ENCODE measurements at places on chromosomes 4 and X.
A peak's percentile ranks its signal among the peaks of the same experiment; 100 is the strongest.

- DNase-seq = no peak
These were observed 224.8 kb upstream of the NOCT start for GRCh38 chr4:138790706-138791340.

DNA sequence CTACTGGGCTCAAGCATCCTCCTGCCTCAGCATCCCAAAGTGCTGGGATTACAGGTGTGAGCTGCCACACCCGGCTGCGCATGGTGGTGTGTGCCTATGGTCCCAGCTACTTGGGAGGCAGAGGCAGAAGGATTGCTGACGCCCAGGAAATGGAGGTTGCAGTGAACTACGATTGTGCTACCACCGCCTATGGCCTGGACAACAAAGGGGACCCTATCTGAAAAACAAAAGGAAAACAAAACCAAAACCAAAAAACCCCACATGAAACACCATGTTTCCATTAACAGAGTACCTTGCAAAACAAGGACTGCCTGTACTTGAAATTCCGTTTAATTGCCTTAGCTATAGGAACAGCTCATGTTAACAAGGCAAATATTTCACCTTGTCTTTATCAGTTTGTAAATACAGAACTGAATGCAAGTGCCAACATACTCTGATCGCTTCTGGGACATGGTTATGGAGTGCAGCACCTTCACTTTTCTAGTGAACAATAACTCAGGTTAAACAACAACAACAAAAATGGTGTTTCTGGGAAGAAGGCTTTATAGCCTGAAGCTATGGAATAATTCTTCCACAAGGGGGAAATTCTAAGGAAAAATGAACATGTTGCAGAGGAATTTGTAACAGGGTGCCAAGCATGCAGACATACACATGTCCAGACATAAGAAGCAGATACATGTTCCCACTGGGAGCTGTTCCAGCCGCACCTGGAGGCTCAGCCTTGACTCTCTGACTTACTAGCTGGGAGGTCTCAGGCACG lies 73.2 kb upstream of the STS start:
- DNase-seq = no peak

DNA sequence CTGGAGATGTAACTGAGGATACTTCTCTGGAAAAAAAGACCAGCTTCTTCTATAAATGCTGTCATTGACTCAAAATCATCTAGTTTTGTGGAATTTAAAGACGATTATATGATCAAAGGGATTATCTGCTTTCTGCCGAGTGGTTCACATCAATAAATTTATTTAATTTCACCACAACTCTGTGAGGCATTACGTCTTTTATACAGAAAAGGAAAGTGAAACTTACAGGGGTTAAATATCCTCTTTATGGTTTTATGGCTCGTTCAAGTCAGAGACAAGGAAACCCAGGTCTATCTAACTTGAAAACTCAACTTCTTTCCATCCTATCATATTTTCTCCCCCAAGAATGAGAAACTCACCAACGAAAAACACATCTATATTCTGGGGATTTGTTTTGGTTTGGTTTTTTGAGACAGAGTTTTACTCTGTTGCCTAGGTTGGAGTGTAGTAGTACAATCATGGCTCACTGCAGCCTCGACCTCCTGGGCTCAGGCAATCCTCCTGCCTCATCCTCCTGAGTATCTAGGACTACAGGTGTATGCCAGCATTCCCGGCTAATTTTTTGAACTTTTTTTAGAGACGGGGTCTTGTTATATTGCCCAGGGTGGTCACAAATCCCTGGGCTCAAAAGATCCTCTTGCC lies 377.9 kb upstream of the EMCN start:
- DNase-seq = no peak

DNA sequence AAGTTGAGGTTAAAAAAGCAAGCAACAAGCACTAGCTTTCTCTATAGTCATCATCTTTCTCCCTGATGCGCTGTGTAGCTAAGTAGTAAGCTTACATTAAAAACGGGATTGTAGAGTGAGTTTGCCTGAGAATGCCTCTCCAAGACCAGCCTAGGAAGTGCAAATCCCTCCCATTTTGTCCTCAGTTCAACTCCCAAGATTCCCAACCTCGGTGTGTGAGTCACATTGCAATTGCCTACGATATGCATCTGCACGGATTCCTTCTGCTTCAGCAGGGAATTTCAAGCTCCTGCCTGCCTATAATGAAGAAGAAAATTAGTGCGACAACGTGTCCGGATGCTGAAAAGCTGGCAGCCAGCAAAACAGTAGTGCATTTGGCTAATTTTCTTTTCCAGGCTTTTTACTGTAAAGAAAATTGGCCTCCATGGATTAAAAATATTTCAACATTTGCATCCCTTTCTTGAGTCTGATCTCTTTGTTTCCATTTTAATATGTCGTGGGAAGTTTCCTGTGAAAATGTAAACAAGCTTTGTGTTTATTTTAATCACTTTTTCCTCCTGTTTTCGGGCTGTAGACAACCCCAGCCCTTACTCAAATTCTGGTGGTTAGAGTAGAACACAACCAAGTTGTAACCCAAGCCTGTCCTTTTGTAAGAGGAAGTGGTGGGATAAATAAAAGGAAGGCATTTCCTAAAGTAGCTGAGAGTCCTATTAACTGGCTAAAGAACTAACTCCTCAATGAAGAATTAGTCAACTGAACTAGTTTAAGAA lies 58.4 kb upstream of the TET2 start:
- DNase-seq = no peak

- DNase-seq = no peak
These were observed 286.4 kb downstream of the BCOR start for GRCh38 chrX:39811376-39811775.

DNA sequence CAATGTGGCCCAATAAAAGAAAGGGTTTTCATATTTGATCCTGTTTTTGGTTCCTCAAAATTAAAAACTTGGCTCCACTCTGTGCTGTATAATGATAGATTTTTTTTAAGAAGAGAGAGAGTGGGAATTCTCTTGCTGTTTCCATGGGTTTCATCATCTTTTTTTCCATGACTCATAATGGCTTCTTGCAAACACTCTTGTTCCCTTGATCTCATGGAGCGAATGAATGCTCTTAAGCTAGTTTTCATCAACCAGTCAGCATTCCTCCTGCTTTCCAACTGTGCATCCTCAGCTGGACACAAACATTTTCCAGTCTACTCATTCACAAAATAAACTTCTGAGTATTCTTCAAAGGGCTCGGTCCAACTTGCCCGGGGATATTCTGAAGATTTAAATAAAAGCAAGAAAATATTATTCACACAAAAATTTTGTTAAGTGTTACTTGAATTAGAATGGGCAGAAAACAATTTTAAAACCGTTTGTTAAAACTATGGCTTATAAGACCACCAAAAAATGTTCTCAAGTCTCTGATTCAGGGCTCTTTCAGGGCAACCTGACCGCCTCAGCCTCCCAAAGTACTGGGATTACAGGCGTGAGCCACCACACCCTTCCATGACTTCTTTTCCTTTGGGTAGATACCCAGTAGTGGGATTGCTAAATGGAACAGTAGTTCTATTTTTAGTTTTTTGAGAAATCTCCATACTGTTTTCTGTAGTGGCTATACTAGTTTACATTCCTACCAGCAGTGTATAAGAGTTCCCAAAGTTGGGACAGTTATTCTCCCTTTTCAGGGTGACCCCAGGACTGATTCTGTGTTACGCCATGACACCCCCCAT lies 64.7 kb downstream of the TMEM156 start:
- no peak for DNase-seq

DNA sequence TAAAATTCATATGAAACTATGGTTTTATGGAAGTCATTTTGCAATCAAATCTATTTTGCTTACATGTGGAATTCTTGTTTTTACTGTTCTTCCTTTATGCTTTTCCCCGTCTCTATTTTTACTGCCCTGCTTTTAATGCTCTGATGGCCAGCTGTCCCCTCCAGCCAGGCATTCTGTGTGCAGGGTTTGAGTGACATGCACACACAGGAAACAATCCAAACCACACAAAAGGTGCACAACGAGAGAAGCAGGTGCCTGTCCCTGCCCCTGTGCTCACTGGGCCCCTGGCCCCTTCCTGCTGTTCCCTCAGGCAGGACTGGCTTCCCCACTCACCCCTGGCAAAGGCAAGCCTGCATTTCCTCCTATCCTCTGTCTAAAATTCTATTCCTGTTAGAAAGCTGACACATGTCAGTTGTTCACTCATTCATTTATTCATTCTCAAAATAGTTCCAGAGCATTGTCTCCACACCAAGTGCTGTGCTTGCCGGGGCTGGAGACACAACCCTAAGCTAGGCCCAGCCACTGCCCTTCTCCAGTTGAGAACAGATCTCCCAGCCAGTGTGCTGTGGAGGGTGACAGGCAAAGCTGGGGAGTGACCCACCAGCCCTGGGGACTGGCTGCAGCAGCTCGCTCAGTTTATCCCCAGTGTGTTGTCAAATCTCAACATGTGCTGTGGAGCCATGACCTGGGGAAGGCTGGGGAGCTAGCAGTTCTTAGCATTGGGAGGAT lies 346.3 kb downstream of the FBXW7 start:
- DNase-seq = no peak

DNA sequence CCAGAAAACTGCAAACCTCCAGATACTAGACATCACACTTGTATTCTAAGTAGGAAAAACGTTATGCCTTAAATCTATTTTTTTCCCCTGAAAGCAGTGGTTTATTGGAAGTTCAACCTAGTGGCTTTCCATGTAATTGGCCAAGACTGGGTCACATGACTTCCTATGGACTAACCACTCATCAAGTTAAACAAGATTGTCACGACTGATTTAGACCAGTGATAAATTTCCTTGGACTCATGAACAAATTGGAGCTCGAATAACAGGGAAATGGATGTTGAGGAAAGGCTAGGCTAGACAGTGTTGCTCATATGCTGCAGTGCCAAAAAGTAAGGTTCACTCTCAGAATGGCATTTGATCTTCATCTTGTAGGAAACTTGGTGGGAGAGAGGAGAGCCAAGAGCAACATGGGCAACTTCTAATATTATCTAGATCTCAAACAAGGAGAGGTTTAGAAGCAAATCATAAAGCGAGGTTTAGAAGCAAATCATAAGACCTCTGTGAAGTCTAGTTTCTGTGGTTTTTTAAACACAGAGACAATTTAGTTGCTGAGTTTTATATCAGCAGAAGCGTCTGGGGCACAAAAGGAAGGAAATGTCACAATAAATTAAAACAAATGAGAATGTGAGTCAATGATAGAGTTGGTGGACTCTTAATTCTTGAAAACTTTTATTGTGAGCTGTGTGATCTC lies 165.6 kb upstream of the BOD1L1 start:
- no peak for DNase-seq

DNA sequence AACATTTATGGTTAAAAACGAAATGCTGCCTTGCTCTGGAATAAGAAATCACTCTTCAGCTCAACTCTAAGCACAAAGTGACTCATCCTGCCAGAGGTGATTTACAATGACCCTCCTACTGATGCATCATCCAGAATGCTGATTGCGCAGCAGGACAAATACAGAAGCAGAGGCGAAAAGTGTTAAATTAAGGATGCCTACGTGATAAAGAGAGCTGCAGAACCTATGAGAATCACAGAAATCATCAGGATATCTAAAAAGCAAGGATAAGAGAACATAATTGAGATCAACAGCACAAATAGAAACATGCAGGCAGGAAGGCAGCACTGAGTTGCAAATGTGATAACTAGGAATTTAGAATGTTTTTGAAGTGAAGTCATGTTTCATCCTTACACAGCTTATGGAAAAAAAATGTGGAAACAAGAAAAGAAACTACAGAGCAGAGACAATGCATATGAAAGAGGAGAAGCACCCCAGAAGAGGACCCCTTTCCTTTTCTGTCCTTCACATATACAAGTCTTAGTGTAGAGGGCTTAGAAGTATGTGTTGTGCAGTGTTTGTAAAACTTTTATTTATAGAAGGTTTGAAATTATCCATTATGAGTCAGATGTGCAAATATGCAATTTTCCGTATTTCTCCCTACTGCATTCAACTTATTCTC lies 188.4 kb downstream of the SLC7A11 start:
- DNase-seq = no peak

DNA sequence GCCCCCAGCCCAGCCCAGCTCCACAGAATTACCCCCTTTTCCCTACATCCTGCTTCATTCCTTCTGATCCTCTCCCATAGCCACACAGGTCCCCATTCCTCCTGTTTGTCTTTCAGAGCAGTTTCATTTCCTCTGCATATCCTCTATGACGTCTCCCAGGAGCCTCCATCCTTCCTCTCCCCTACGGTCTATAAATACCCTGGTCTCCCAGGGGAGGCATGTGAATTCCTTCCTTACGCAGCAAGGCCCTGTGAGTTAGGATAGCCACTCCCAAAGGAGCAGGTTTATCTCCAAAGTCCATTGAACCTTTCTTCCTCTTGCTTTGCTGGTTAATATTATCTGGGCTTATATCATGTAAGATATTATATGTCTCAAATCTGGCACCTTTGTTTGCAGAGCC lies 8.4 kb upstream of the APLN start:
- no peak for DNase-seq

GRCh38 chr4:26204911-26205370 lies 115.9 kb upstream of the RBPJ start:
- DNase-seq = no peak

- no peak for DNase-seq
These were observed 75.7 kb downstream of the CPEB2 start for GRCh38 chr4:15077969-15078368.

- DNase-seq = no peak
These were observed 14.4 kb downstream of the GABRQ start for GRCh38 chrX:152652060-152652459.

GRCh38 chr4:5266991-5267390 lies 215.7 kb downstream of the STK32B start:
- DNase-seq = no peak

GRCh38 chr4:89737888-89738287 lies 99.1 kb downstream of the SNCA start:
- no peak for DNase-seq

DNA sequence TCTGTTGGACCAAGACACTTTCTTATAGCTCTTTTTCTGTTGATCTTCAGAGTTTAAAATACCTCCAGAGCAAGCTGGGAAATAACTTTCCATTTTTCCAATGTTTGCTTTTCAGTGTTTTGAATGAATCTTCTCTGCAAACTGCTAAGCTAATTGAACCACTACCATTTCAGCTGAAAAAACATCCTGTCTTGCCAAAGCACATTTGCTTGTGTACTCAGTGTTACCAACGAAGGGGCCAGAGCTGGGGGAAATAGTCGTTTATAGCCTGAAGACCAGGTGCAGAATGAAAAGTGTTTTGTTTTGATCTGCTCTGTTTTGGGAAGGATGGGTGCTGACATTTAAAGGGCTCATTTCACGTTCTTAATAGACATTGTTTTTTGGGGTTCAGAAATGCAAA lies 88.4 kb upstream of the CLNK start:
- no peak for DNase-seq

GRCh38 chrX:132953354-132953753 lies 5.1 kb downstream of the HS6ST2 start:
- no peak for DNase-seq

GRCh38 chrX:43866423-43866822 lies 15.8 kb downstream of the MAOB start:
- DNase-seq = no peak

- peak; percentile 14 for DNase-seq
These were observed 333 bp downstream of the BOD1L1 start for GRCh38 chr4:13627178-13627605.

GRCh38 chr4:145102619-145103018 lies 4.5 kb downstream of the ABCE1 start:
- DNase-seq = no peak

- DNase-seq = no peak
These were observed 94.6 kb downstream of the PPP3CA start for GRCh38 chr4:101252721-101253120.
